ENCODE measurements at places on chromosomes 1 and 21. TPM values are rescaled to one million over a fixed set of nuclear protein-coding genes. Genes with fewer than 3 reads are reported as not detected.

The C1orf210 gene
- total RNA-seq: not detected

The STPG1 gene
- total RNA-seq: 7.2 TPM

The LCE2A gene
- total RNA-seq: not detected

The ALX3 gene
- 0.81 TPM for total RNA-seq

The SYDE2 gene
- total RNA-seq: 10.4 TPM

The XKR8 gene
- total RNA-seq: 5.9 TPM

The NBPF4 gene
- total RNA-seq: not detected

The ANKRD35 gene
- total RNA-seq: not detected

The HSD3B1 gene
- not detected for total RNA-seq

The PODN gene
- total RNA-seq: 0.17 TPM

The ATP1A4 gene
- total RNA-seq: not detected

The CD160 gene
- not detected for total RNA-seq

The OR2T29 gene
- total RNA-seq: not detected

The OR2L2 gene
- not detected for total RNA-seq

The NES gene
- total RNA-seq: 8.7 TPM

The NFASC gene
- total RNA-seq: 0.24 TPM

The LINGO4 gene
- total RNA-seq: not detected

The ASCL5 gene
- 0.22 TPM for total RNA-seq

The RBM34 gene
- 69.4 TPM for total RNA-seq

The OTUD3 gene
- 33.9 TPM for total RNA-seq

The BLACAT1 gene
- total RNA-seq: 0.45 TPM

The MNDA gene
- not detected for total RNA-seq

The FAM110D gene
- total RNA-seq: 0.85 TPM

The A3GALT2 gene
- 0.39 TPM for total RNA-seq

The LMO4 gene
- total RNA-seq: 32.2 TPM

The ZBTB8B gene
- 0.06 TPM for total RNA-seq

The HAO2 gene
- total RNA-seq: not detected

The BCAN gene
- total RNA-seq: not detected

The FAM43B gene
- total RNA-seq: not detected

The LCE7A gene
- not detected for total RNA-seq

The KCNT2 gene
- total RNA-seq: 1.2 TPM

The CFHR1 gene
- not detected for total RNA-seq

The OR6N2 gene
- not detected for total RNA-seq

The C8A gene
- total RNA-seq: not detected

Data from A673 (cell line).